ENCODE measurements at places on chromosomes 16 and 17.

DNA sequence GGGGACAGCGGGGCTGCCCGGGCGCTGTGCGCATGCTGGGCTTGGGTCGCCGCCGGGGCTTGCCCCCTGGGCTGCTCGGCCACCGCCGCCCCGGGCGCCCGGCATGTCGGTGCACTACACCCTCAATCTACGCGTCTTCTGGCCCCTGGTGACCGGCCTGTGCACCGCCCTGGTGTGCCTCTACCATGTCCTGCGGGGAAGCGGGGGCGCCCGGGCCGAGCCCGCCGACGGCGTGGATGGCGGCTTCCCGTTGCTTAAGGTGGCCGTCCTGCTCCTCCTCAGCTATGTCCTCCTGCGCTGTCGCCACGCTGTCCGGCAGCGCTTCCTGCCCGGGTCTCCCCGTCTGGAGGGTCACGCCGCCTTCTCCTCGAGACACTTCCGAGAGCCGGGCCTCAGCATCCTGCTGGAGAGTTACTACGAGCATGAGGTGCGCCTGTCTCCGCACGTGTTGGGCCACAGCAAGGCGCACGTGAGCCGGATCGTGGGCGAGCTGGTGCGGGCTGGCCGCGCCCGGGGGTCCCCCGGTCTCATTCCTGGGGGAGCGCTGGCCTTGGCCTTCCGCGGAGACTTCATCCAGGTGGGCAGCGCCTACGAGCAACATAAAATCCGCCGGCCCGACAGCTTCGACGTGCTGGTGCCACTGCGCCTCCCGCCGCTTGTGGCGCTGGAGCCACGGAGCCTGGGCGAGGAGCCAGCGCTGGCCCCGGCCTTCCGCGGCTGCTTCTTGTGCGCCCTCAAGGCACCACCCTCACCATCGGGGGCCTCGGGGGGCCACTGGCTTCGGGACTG is 789 bp downstream of the ITPRIPL2 start:
- no peak for DNase-seq

DNA sequence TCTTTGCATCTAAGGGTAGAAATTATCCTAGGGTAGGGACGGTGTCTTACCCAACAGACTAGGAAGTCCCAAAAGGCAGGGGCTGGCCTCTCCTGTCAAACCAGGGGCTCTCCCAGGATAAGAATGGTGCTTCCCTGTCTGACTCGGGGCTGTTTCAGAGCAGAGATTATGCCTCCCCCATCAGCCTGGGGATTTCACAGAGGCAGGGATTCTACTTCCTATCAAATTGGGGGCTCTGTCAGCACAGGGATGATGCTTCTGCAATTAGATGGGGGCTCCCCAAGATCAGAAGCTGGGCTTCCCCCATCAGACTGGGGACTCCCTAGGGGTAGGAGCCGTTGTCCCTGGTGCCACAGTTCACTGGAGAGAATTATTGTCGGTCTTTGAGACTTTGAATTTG is 2.3 kb downstream of the NXPH3 start:
- DNase-seq = no peak

- DNase-seq = no peak
Measured at GRCh38 chr17:13078591-13079385, 61.0 kb upstream of the ELAC2 start.

GRCh38 chr17:40027614-40028012 is 12.4 kb downstream of the CSF3 start:
- DNase-seq = no peak

- DNase-seq = peak; percentile 9
Measured at GRCh38 chr17:61862105-61862574, 1.2 kb downstream of the BRIP1 start.

DNA sequence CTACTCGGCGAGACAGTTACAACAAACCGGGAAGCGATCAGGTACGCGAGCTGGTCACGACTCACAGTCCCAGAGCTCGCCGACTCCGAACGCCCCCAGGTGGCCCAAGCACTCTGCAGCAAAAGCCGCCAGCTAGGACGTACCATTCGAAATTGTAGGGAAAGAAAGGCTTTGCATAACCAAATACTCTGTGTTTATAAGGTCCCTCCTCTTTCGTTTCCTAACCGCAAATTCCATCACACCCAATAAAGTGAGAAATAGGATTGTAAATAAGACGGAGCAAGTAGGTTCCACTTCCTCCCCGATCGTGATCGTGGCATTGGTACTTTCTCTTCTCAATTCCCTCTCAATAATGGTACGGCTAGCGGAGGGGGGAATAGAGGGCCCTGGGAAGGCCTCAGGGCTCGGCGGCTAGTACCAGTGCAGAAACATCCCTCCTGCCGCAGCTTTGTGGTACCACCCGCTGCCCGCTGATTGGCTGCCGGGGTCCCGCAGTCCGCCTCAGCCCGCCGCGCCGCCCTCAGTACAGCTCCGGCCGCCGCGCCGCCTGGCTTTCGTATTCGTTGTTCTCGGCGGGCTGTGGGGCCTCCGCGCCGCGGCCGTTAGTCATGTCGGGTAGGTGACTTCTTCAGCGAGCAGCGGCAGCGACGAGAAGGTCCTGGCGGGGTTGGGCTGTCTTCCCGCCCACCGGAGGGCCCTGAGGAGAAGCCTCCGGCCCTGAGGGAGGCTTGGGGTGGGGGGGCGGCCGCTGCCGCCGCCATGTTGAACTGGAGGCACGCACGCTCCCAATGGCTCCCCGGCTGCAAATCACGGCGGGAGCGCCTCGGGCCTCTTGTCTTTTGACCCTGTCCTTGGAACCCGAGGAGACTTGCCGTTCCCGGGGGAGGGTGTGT is at the start of gene TAF15:
TSS of gene TAF15 (plus strand) at position 523 of the 893 bp plus-strand sequence. CDS start at position 609, 86 bp downstream.
- peak; percentile 99 for DNase-seq

- DNase-seq = no peak
Measured at GRCh38 chr16:9337308-9338032, 246.0 kb downstream of the HAPSTR1 start.

GRCh38 chr17:62862251-62862650 is 54.1 kb upstream of the MARCHF10 start:
- no peak for DNase-seq

- no peak for DNase-seq
Measured at GRCh38 chr16:15653227-15653626, 3.2 kb downstream of the NDE1 start.

GRCh38 chr17:49946208-49946607 is 22.8 kb upstream of the DLX4 start:
- no peak for DNase-seq

DNA sequence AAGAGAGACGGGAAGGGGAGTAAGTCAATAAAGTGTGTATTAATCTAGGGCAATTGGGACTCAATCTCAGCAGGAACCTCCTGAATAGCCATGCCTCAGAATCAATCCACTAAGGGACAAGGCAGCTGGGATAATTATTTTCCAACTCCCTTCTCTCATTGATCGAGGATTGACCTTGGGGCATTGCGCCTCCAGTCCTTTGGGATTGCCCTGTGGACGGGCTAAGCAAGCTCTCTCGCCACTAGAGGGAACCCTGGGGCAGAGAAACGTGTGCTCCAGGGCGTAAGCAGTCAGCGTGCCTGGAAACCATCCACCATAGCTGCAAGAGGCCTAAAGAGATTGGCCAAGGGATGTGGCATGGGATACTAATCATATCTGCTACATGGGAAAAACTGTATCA is 53.9 kb upstream of the ERCC4 start:
- DNase-seq = peak; percentile 75

DNA sequence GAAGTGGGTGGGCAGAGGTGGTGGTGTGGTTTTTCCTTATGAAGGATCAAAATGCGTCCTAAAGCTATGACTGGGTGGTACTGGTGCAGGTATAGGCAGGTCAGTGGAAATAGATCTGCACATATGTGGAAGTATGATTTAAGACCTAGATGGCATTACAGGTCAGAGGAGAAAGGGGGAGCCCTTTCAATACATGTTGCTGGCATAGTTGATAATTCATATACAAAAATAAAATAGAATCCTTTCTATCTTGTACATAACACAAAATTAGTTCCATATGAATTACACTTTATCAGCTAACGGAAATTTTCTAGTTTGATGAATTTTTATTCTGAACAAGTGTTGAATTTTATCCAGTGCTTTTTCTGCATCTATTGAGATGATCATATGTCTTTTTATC is 20.8 kb upstream of the PIK3R5 start:
- no peak for DNase-seq

GRCh38 chr17:16023881-16024280 is 24.3 kb downstream of the TTC19 start:
- DNase-seq = no peak

GRCh38 chr17:19646788-19647696 is 1.5 kb upstream of the ALDH3A2 start:
- DNase-seq = no peak
